H9 (cell line): ENCODE measurements at places on chromosomes 5 and 9.

GRCh38 chr9:38687389-38687842, 32.5 kb downstream of the FAM240B start:
- peak; percentile 72 for DNase-seq

- no peak for DNase-seq
Observed at GRCh38 chr5:127351418-127351817, 60.8 kb downstream of the MEGF10 start.

DNA sequence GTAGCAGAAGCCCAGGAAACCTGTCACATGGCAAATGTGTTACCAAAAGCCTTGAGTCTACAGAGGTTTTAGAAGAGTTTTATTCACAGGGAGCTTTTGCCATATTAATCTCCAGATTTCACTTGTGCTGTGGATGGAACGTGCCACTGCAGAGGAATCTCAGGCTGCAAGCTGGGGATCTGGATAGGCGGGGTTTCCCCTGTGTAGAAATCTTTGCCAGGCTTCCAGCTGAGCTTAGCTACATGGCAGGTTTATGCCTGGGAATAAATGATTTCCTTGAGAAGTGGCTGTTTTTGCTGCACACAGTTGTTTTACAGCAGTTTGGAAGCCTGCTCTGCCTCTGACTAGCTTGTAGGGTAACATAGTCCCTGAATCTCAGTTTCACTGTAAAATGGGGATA, 224.6 kb upstream of the PLPPR1 start:
- no peak for DNase-seq

DNA sequence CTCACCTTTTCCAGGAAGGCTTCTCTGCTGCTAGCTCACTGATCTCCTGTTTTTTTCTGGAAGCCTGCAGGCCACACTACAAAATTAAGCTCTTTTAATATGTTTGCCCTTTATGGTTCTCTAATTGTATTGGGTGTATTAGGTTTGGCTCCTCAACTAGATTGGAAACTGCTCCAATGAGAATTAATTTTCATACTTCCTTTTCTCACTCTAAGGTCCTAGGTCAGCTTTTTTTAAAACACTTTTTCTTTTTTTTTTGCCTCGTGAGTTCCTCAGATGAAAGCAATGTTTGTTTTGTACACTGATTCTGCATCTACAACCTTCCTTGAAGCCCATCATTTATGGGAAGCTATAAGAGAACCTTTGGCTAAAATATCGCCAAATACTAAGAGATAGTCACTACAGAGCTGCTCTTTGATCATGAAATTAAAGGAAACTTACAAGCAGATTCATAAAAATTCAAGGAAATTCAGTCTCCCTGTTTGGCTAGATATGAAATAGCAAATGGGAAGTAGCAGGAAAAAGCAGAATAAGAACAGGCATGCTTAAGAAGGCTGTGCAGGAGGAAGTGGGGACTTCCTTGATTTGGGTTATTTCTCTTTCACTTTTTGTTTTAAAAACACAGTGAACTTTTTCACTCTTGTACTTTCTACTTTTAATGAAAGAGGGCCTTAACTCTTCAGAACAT, 55.2 kb upstream of the FYB1 start:
- no peak for DNase-seq

GRCh38 chr5:24110004-24110615, 534.7 kb downstream of the CDH10 start:
- DNase-seq, result no peak

GRCh38 chr9:96052686-96053085, 177.2 kb downstream of the ERCC6L2 start:
- DNase-seq, result no peak

DNA sequence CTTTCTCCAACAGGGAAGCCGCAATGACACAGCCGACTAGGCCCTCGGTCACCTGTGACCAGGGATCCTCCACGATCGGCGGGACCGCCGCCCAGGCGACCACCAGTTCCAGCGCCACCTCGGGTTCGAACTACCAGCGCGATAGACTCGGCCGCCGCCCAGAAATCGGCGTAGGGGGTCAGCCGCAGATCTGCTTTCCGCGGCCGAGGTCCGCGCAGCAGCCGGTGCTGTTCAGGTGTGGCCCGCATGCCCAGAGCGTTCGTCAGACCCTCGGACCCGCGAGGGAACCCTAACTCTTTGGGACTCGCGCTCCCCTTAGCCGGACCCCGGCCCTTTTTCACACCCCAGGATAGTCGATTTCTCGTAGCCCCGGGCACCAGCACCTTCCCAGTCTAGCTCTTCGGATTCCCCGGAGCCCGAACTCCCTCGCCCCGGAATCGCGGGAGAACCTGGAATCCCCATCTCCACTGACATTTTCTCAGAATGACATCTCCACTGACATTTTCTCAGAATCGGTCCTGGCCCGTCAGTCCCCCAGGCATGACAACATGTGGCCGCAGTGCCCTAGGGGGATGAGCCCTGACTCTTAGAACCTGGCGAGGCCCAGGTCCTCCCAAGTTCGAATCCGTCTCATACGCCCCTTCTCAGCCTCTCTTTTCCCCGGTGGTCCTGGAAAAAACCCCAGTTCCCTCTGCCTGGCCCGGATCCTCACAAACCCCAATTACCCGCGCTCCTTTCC, 428 bp downstream of the C5orf52 start:
- no peak for DNase-seq

DNA sequence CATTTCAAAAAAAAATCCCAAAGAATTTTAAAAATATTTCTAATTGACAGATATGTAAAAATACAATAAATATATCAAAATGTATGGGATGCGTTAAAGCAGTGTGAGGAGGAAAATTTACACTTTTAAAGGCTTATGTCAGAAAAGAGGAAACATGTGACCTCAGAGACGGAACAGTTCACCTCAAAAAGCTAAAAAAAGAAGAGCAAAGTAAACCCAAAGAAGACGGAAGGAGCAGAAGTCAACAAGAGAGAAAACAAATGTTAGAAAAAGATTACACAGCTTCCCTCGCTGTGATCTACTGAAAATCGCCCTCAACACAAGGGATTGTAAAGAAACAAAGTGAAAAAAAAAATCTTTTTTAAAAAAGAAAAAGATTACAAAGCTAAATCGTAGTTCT, 186.9 kb downstream of the AUH start:
- no peak for DNase-seq

DNA sequence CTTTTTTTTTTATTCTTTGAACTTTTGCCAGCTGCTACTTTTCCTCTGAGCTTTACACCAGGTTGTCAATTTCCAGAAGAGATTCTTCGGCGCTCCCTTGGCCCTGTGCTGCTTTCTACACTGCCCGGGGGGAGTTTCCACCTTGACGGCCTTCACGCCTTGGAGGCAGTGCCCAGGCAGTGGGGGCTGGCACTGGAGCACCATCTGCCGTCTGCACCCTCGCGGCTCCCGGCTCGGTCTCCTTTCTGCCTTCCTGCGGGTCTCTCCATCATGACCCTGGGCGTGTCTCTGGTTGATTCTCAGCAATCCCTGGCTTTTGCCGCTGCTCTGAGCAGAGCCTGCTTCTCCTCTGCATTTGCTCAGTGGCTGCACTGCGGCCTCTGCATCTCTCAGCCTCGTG, 2.9 kb downstream of the SLC6A18 start:
- no peak for DNase-seq

GRCh38 chr9:116099821-116100220, 53.8 kb upstream of the PAPPA start:
- no peak for DNase-seq

DNA sequence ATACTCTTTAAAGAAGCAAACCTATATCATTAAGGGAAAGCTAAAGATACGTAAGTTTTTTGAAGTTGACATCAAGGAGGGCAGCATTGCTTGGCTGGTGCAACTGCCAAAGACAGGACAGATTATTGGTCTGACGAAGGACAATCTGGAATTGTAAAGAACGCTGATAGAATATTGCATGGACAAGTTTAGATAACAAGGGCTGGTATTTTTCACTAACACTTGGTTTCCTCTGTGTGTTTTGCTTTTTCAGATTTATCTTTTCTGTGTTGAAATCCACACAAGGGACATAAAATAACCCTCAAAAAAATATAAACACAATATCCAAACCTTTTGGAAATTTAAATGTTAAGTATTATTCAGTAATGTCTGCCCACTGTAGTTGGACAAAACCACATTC, 39.7 kb downstream of the SLC1A3 start:
- DNase-seq, result no peak

DNA sequence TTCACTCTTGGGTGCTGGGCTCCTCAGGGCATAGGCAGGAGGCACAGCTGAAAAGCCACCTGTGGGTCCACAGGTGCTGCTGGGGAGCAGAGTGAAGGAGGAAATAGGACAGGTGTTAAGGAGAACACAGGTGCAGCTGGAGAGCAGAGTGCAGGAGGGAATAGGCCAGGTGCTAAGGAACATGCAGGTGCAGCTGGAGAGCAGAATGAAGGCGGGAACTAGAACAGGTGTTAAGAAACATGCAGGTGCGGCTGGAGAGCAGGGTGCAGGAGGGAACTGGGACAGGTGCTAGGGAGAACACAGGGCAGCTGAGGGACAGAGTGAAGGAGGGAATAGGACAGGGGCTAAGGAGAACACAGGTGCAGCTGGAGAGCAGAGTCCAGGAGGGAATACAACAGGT, 43.8 kb upstream of the PLEKHG4B start:
- peak; percentile 36 for DNase-seq

DNA sequence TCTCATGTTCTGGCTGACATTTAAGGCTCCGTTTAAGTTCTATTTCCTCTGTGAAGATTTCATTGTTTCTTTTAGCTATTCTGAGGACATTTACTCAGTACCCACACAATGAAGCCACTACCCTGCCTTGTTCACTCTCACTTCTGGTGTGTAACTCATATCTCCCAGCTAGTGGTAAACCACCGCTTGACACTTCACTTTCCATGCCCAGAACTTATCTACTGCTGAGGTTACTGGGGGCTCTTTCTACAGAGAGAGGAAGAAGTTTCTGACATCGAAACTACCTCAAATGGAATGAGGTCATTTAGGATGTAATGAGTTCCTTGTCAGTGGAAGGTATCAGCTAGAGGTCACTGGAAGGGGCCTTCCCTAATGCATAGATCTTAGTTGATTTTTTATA, 501.5 kb downstream of the DMAC1 start:
- DNase-seq, result no peak

- peak; percentile 52 for DNase-seq
Observed at GRCh38 chr9:99105152-99106043, 485 bp downstream of the TGFBR1 start.

- no peak for DNase-seq
Observed at GRCh38 chr9:124800306-124801259, 23.6 kb downstream of the OLFML2A start.

DNA sequence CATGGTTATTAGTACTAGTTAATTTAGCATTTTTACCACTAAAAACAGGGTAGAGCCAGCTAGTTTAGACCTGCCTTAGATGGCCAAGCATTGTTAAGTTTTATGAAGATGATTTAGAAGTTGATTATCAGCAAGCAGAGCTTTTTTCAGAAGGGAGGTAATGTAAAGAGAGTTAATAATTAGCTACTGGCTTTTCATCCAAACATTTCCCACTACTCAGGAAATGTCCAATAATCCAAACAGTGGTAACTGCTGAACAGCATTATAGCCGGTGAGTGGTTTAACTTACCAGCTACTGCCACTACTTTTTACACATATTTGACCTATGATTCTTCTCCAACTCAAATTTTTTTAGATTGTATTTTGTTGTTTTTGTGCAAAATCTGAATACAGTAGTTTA, 1.7 kb downstream of the ITGA1 start:
- no peak for DNase-seq

DNA sequence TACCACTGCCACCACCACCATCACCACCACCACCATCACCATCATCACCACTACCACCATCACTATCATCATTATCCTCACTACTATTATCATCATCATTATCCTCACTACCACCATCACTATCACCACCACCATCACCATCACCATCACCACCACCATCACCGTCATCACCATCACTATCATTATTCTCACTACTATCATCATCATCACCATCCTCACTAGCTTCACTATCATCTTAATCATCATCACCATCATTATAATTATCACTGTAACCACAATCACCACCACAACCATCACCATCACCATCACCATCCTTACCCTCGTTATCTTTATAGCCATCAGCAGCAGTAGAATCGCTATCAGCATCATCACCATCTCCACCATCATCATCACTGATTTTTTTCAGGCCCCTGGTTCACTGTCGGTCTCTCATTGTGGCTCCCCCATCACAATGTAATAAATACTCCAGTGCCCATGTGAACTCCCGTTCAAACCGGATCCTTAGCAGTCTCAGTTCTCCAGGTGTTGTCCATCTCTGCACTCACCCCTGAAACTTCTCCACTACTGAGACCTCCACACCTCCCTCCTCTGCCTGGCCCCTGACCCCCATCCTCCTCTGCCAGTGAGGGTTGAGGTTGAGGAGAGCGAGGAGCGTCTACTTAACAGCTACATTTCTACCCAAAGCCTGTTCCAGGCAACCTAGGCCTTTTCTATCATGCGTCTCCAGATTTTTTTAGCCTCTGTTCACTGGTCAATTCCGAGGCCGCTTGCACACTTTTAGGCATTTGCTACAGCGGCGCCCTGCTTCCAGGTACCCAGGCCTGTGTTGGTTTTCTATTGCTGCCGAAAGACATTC, 238.2 kb downstream of the PBX3 start:
- DNase-seq, result no peak

GRCh38 chr5:178227138-178227659, 5.4 kb downstream of the PHYKPL start:
- DNase-seq, result no peak

GRCh38 chr5:62617943-62618342, 39.3 kb downstream of the LRRC70 start:
- DNase-seq, result no peak

DNA sequence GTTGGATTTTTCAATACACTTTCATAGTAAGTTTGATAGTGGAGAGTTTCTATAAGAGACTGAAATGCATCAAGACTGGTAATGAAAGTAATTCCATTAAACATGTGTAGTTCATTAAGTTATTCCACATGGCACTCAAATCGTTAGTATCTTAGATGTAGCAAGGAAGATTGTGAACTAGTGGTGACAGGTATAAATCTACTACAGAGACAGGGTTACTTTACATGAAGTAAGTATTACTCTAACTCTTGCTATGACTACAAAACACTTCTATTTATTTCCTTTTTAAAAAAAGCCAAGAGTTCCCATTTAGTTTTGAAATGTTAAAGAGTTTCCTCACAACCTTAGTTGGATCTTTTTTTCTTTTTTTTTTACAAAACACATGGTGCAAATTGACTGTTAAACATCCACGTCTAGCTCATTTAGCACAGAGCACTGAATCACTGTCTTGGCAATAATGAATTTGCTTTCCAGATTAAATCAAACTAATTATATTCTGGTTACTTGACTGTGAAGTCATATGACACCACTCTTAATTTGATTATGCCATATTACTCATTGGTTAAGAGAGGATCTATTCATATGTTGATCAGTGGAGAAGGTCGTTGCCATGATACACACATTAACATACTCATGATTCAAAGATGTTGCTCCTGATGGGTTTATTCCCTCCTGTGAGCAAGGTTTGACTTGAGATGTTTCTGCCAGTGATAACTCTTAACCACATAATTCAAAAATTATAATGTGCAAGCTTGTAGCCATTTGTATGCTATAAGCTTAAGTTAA, 644.8 kb downstream of the EFNA5 start:
- no peak for DNase-seq
